ENCODE measurements at places on chromosomes 2 and 18.

DNA sequence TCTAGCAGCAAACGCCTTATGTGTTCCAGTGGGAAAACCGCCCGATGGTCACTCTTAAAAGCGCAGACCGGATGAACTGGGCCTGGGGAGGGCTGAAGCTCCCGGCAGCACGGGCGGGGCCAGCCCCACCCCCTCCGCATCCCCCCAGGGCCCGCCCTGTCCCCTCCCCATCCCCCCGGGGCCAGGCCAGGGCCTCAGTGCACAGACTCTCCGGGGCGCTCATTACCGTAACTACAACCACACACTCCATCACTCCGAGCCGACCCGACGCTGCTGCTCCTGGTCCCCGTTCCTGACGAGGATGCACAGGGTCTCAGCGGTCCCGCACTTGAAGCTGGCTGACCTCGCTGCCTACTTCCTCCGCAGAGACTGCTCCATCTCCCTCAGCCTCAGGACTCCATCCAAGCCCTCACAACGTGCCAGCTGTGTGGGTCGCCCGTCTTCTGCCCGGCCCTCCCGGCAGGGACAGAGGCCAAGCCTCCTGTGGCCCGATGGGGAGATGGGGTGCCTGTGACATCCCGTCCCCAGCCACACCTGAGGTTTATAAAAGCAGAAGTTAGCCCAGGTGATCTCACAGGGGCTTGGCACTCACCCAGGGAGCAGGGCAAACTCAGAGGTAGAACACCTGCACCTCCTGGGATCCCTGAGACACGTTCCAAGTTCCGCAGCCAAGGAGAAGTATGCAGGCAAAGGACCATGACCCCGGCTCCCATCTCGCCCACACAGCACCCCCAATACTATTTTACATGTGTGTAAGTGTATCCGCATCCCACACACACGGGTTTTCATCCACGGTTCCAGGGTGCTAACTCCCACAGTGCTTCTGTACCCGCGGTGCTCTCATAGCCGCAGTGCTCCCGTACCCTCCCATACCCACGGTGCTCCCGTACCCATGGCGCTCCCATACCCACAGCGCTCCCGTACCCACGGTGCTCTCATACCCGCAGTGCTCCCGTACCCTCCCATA is 36.0 kb downstream of the SLC66A2 start:
- no peak for DNase-seq

DNA sequence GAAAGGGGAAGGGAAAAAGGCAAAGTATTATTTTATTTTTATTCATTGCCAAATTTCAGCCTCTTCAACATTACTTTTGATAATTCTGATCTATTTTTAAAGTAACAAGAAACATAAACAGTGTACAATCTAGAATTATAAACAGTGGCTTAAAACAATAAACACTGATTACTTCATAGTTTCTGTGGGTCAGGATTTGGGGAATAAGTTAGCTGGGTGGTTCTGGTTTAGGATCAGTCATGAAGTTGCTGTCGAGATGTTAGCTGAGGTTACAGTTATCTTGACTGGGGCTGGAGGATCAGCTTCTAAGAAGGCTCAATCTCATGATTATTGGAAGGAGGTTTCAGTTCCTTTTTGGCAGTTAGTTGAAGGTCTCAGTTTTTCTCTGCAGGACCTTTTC is 109.2 kb downstream of the SCN2A start:
- no peak for DNase-seq

DNA sequence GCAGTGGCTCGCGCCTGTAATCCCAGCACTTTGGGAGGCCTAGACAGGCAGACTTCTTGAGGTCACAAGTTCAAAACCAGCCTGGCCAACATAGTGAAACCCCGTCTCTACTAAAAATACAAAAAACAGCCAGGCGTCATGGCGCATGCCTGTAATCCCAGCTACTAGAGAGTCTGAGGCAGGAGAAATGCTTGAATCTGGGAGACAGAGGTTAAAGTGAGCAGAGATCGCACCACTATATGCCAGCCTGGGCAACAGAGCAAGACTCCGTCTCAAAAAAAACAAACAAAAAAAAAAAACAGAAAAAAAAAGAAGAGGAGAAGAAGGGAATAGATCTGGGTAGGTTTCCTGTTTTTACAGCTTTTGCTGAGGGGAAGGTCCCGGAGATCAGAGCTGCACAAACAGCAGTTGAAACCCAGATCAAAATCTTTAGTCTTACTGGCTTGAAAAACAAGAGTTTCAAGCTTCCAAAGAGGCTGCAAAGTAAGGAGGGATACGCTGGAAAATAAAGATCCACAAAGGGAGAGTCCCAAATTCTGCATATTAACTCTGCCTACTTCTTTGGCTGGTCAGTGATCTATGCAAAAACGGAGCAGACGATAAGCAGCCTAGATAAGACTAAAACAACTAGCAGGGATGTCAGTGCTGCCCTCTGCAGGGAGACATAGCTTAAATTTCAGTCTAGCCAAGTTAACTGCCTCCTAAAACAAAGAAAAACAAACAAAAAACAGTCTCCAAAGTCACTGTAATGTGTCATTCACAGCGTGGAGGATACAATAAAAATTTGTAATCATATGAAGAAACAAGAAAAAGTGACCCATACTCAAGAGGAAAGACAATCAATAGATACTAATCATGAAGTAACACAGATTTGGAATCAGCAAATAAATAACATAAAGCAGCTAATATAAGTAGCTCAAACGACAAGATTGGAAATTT is 74.1 kb downstream of the TLK1 start:
- peak; percentile 33 for DNase-seq

- DNase-seq: no peak
These were observed 34.8 kb upstream of the ASXL2 start for GRCh38 chr2:25912851-25913695.

GRCh38 chr2:174412256-174412655 is 16.7 kb downstream of the SCRN3 start:
- DNase-seq: no peak

- no peak for DNase-seq
These were observed 184.5 kb upstream of the CWC22 start for GRCh38 chr2:180191432-180192124.

GRCh38 chr2:62181843-62182242 is 14.1 kb upstream of the B3GNT2 start:
- no peak for DNase-seq

DNA sequence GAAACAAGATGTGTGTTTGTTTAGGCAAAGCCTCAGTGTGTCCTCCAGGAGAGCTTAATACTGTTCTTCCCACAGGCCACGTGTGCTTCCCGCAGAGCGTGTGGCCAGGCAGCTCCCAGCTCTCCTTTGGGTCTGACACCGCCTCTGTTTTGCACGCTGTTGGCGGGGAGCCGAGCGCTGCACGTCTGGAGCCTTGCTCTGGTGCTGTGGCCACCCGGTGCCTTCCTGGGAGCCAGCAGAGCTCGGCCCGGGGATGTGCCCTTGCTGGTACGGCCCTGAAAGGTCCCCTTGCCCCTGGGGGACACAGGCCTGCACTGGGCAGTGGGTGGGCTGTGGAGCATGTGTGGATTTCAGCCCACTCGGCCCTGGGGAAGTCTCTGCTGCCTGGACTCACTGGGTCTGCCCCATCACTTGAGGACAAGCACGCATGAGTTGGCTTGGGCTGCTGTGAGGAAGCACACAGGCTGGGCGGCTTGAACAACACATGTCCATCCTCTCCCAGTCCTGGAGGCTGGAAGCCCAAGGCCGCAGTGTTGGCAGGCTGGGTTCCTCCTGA is 160.7 kb upstream of the HDAC4 start:
- DNase-seq: no peak

DNA sequence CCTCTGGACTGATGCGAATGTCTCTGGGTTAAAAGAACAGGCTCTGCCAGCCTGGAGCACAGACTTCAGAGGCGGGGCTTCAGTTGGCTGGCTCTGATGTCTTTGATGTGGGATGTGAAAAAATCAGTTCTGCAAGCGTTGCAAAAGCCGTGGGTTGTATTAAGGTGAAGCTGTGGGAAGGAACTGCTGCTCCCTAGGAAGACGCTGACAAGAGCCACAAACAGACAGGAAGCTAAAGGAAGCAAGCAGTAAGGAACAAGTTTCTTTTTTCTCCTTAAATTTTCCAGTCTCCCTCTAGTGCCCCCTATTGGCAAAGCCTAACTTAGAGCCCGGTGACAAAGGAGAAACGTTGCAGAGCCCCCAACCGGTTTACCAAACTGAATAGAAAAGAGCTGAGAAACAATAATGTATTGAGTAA is 239.0 kb downstream of the CCDC178 start:
- no peak for DNase-seq

DNA sequence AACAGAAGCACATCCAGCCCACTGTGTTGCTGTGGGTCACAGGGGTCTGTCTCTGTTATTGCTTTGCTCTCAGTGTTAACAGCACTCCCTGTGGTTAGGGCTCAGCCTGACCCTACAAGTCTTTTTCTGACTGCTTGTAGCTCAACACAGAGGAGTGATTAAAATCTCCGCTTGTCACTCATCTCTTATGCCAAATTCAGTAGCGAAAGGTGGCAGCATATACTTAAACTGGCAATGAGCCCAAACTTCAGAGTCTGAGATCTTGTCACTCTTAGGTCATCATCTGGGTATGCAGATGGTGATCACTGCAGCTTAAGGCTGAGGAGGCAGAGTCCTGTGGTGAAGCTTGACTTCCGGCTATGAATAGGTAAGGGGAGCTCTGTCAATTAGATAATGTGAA is 63.3 kb upstream of the CSRNP3 start:
- no peak for DNase-seq

Measured in activated T-helper 2 cell treated with anti-CD3 and anti-CD28 coated beads, Interferon-gamma antibody, Interleukin-2, Interleukin-4, amounts not matched to agents 10 μg/mL and 5 μg/mL and 100 μg/mL, durations not matched to agents 14 hours and 24 hours and 36 hours (primary cell).